ENCODE measurements at places on chromosomes 4 and X. TPM values are rescaled to one million over a fixed set of nuclear protein-coding genes. Genes with fewer than 3 reads are reported as not detected.

Gene LRIT3
- 0.13 TPM for total RNA-seq

GRCh38 chrX:78822157-78822690 lies 74.7 kb downstream of the LPAR4 start:
- no peaks in the 10 kb centered on the region for H3K27me3 ChIP-seq
- no peak overlapping the region for H3K4me3 ChIP-seq
- H3K36me3 ChIP-seq: no peaks in the 10 kb centered on the region
- no peak overlapping the region for H3K27ac ChIP-seq
- no peaks in the 10 kb centered on the region for H3K4me1 ChIP-seq

Gene SLC25A14
- 12.8 TPM for total RNA-seq

- no peak overlapping the region for H3K27ac ChIP-seq
- no peak overlapping the region for H3K4me3 ChIP-seq
- H3K4me1 ChIP-seq: peaks cover 22% of the 10 kb centered on the region
- no peak for DNase-seq
Observed at GRCh38 chrX:109858602-109859341, 125.7 kb upstream of the ACSL4 start.

Gene ZCCHC18
- total RNA-seq: 5.2 TPM

Gene TLL1
- total RNA-seq: 39.2 TPM

- no peaks in the 10 kb centered on the region for H3K36me3 ChIP-seq
- peaks cover 16% of the 10 kb centered on the region for H3K27me3 ChIP-seq
- no peak for DNase-seq
- H3K4me1 ChIP-seq: peaks cover 24% of the 10 kb centered on the region
Observed at GRCh38 chr4:173490817-173491528, 39.1 kb downstream of the HAND2 start.

Gene STBD1
- total RNA-seq: 2.4 TPM

- no peak overlapping the region for H3K4me3 ChIP-seq
- H3K27ac ChIP-seq: no peak overlapping the region
- H3K4me1 ChIP-seq: no peaks in the 10 kb centered on the region
- H3K27me3 ChIP-seq: peaks cover 3% of the 10 kb centered on the region
- DNase-seq: no peak
Observed at GRCh38 chr4:81237791-81238190, 22.8 kb upstream of the PRKG2 start.

DNA sequence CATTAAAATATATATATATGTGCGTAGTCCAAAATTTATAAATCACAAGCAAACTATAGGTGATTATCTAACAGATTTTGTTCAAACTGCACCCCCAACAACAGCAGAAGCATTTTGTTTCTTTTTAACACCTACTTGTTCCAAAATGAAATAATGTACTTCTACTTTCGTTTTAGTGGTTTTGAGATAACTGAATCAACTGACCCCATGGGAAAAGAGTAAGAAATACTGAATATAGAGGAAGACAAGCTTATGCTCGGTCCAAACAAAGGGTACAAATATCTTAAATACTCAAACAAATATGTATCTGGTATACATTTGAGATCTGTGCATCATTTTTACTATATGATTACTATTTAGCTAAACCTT lies 22.4 kb downstream of the MAP7D3 start:
- peaks cover 1% of the 10 kb centered on the region for H3K4me1 ChIP-seq
- H3K27me3 ChIP-seq: no peaks in the 10 kb centered on the region
- no peak for DNase-seq
- H3K4me3 ChIP-seq: no peak overlapping the region

GRCh38 chrX:102975016-102975415 lies 37.9 kb downstream of the RAB40AL start:
- no peak for DNase-seq
- H3K4me3 ChIP-seq: no peak overlapping the region
- no peaks in the 10 kb centered on the region for H3K27me3 ChIP-seq

GRCh38 chrX:118644378-118644777 lies 83.0 kb upstream of the IL13RA1 start:
- no peaks in the 10 kb centered on the region for H3K4me1 ChIP-seq
- H3K27ac ChIP-seq: no peak overlapping the region
- no peak for DNase-seq
- H3K4me3 ChIP-seq: no peak overlapping the region

Gene NOX1
- not detected for total RNA-seq

All from osteocyte (in vitro differentiated cells).